ENCODE measurements at places on chromosomes 2 and 18. TPM values are rescaled to one million over a fixed set of nuclear protein-coding genes. Genes with fewer than 3 reads are reported as not detected.

- DNase-seq: no peak
Observed at GRCh38 chr2:8657423-8658062, 24.3 kb upstream of the ID2 start.

DNA sequence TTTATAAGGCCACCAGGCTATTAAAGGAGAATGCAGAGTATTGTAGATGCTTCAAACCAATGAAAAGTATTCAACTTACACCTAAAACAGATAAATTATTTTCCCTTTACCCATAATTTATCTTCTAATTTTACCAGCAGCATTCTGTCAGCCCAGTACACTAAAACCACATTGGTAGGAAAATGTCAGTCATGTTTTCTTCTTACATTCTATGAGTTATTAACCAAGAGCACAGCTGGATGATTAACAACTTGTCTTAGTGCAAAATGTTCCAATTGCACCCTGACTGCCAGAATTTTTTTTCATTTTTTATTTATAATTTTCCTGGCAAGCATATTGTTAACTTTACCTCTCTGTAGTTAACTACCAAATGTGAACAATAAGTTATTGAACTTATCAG, 79.0 kb upstream of the WDR75 start:
- DNase-seq: no peak

DNA sequence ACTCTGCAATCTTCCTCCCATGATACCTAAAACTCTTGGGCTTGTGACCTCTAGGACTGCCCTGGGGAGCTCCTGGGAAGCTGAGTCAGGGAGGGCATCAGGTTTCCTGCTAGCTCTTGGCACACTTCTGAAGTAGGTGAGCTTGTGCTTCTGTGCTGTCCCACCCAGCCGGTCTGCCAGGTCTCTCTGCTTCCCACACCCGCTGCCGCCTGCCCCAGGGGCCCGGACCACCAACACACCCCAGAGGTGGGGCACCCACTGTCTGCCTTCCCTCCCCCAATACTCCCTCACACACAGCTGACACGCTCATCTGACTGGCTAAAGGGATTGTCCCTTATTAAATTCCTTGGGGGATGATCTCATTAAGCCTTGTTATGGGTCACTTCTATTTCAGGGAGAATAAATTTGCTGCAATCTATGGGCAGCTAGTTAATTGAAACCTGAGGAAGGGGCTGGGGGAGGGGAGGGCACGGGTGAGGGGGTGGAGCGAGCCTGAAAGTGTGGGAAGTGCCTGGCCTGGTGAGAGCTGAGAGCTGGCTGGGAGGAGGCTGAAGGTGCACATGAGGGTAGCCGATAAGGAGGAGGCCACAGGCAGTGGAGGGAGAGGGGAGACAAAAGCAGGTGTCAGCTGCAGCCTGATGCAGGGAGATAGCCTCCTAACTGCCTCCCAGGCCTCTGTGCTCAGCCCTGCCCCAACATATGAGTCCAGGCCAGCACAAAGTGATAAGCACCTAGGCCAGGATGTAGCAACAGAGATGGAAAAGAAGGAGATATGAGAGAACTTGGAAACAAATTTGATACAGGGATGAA, 48.8 kb downstream of the HAUS1 start:
- DNase-seq: no peak

DNA sequence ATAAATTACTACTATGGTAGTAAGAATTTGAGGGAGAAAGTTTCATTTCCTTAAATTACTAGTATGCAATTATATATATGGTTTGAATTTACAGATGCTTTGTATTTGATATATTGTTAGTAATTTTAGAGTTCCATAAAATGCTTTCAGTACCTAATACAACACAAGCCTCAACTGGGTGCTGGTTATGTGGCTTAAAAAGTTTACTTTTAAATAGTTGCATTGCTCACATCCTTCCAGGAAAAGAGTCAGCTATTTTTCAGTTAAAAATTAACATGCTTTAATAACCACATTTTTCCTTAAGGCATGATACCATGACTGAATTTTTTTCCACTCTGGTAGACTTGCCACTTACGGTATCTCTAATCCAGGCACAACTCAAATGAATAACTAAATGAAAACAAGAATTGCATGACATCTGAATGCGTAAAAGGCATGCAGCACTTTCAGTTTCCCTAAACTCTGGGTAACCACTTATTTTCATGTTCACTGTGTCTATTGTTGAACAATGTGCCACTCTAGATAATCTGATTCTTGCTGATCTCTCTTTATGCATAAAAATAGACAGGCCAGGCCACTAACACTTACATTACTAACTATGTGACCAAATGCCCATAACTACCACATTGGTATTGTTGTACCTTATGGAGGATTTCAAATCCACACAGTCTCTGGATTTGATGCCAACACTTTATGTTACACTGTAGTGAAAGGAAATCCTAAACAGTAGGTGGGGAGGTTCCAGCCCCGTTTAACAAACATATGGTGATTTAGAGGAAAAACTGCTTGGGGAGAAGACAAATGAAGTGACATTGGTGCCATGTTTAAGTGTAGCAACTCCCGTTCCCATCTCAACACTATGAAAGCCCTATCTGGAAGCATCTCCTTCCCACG, 35.5 kb upstream of the SLC35F5 start:
- DNase-seq: no peak

DNA sequence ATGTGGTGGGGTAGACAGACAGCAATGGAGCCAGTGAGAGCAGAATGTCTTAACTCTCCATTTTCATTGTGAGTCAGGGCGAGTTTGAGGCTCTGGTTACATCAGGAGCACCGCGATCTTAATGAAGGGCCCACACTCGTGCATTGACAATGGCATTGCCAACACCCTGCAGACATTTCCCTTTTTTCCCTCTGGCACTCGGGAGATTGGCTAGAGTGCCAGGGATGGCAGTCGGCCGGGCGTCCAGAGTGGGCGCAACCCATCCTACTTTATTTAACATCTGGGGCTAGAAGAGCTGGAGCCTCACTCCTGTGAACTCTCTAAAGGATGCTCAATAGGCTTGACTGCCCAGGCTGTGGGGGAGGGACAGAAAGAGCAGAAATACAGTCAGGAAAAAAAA, 9.7 kb downstream of the PROKR1 start:
- DNase-seq: no peak

GRCh38 chr2:75333646-75334045, 134.3 kb upstream of the TACR1 start:
- DNase-seq: no peak

DNA sequence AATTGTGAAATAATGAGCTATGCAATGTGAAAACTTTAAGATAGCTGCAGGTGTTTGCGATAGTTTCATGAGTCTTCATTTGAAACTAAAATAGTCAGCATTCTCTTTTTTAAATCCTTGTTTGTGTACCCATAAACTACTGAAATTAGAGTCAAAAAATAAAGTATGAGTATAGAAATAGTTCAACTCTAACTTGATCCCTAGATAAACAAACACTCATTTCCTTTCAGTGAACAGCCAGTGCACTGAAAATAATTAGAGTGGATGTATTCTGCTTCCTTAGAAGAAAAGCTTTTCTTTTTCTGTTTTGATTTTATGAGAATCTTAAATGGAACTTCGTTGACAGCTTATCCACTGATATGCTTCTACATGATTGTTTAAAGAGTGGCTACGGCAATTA, 1033.4 kb downstream of the SOCS6 start:
- DNase-seq: no peak

DNA sequence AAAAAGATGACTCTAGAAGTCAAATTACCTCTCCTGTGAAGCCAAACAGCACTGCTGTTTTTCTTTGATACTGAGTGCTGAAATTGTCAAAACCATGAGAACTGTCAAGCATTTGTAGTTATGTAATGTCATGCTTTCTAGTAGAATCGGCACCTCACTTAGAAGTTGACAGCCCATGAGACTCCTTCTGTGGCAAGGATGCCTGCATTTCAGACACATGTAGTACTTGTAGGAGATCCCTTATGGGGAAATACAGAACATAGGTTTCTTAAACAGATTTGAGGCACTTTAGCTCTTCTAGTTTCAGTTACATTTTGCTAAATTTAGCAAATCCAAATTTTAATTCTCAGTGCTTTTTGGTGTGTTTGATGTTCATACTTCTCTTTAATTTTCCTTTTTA, 15.7 kb downstream of the ZNF407 start:
- no peak for DNase-seq

DNA sequence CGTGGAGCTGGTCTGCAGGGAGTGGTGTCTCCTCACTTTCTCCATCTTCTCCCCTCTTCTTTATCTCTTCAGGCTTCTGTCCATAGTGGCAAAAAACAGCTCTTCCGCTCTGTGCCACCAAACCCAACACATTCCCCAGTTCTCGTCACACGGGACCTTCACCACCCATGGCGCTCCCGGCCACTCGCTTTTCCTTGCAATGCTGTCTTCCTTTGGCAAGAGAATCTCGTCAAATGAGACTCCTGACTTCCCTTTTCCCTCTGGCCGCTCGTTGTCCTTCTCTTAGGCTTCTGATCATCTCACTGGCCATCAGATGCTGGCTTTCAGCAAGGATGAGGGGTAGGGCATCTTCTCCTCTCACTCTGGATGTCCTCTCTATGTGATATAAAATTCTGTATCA, 72.9 kb downstream of the DCDC2C start:
- no peak for DNase-seq

GRCh38 chr2:65045651-65046050, 10.6 kb upstream of the CEP68 start:
- no peak for DNase-seq

DNA sequence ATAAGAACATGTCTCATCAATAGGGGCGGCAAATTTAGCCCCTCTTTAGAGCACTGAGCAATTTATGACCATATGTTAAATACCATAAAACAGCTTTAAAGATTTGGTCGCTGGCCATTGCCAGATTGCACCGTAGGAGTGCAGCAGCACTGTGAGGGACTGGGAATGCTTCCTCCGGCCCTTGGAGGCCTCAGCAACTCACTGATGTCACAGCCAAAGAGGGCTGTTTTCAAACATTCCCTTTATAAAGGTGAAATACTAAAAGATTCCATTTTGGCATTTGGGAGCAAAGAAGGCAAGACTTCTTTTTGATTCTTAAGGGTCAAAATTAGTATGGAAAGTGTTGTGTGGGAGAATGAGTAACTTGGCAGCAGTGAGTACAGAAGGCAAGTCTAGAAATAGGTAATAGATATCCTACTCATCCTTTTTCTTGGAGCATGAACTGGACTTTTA, 63.7 kb downstream of the BABAM2 start:
- DNase-seq: no peak

DNA sequence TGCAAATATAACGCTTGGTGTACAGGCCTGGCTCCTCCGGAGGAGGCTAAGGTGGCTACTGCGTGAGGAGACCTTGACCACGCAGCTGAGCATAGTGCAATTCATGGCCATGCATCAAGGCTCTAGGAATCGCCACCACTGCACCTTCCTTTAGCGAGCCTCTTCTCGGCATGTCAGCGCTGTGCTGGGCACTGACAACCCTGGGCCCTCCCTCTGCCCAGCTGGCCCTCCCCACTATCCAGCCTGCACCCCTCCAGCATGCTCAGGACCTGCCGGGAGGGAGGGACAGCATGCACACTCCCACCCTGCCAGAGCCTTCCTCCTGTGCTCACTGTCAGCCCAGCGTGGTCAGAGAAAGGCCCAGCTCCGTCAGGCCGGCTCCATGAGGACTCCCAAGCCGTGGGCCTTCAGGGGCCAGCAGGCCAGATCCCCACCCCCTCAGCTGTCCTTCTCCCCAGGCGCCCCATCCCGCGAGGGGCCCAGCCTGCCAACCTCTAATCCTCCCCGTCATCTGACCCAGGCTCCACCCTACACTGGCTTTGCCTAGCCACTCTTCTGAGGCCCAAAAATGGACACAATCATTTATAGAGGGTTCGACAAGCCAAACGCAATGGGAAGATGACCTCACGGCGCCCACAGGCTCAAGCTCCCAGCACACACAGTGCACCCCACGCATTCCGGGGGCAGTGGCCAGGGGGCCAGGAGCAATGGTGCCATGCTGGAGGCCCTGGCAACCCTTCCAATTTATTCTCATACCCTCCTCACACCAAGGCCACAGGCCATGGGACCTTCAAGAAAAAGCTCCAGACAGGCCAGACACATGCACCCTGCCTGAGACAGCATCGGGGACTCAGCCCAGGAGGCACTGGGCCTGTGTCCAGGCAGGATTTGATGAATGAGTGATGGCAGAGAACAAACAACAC, 3.5 kb downstream of the BIN1 start:
- DNase-seq: no peak

DNA sequence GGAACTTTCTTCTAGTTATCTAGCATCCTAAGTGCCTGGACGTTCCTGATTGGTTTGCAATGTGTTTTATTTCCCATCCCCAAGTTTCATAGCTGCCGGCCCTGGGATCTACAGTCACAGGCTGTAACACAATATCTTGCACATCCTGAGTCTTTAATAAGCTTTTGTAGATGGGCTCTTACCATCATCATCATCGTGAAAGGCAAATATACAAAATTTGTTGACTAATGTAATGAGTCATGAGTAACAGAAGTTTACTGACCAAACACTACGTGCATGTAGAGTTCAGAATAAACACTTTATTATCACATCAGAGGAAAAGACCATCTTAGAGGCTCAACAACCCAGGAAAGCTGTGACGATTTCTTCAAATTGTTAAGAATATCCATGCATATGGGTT, 8.1 kb upstream of the TYMS start:
- no peak for DNase-seq

DNA sequence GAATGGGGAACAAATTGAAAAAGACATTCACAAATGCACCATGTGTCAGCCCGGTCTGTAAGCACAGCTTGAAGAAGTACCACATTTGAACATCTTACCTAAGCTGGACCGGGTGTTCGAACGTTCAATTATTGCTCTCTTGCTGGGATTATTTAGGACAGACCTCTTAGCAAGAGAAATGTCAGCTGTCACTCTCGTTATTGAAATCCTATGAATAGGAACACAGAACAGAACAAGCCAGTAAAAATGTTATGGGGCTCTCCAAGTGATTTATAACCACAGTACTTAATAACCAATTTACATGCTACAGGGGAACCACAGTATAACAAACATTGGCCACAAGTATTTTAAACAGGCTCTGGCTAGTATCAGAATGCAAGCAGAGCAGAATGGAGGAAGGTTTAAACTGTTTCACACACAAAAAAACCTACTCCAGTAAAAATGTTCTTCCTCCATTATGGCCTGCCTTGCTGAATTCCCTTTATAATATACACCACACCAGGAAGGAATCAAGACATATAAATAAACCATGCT, 32.5 kb upstream of the ARL5A start:
- no peak for DNase-seq

DNA sequence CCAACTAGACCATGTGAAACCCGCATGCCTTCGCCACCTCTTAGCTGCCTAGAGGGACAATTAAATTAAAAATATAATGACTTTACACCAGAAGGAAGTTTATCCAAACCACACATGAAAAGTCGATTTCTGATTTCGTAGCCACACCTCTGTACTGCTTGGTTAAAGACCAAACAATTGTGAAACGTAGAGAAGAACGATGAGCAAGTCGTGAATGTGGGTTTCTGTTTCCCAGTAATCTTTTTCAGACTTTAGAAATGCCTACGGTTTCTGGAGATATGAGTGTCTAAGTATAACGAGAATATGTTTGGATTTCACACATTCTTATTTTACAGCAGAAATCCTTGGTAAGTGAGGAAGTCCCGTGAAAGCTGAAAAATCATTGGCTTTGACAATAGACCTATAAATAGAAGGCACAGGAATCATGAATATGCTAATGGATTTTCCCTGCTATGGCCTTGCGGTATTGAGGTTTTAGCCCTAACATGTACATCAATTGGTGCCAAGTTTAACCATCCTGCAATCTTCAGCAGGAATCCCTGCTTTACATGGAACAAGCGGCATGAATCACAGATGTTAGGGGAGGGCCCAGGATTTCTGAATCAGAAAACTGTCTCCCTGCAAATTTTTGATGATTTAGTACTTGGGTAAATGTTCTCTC, 105.6 kb downstream of the TTC32 start:
- no peak for DNase-seq

Gene ROCK1
- total RNA-seq: 28.4 TPM

Gene MC2R
- total RNA-seq: not detected

All from uterus (tissue), 4 donors.